ENCODE measurements at places on chromosomes 3 and 15. TPM values are rescaled to one million over a fixed set of nuclear protein-coding genes. Genes with fewer than 3 reads are reported as not detected.

GRCh38 chr3:13850161-13850945 lies 29.5 kb downstream of the WNT7A start:
- no peaks in the 10 kb centered on the region for H3K4me1 ChIP-seq
- no peaks in the 10 kb centered on the region for H3K36me3 ChIP-seq

GRCh38 chr3:73510334-73510733 lies 114.4 kb downstream of the PDZRN3 start:
- no peaks in the 10 kb centered on the region for H3K36me3 ChIP-seq
- H3K4me3 ChIP-seq: no peak overlapping the region
- H3K4me1 ChIP-seq: peaks cover 8% of the 10 kb centered on the region
- DNase-seq: no peak
- no peaks in the 10 kb centered on the region for H3K27me3 ChIP-seq

- no peak overlapping the region for H3K27ac ChIP-seq
- H3K4me1 ChIP-seq: peaks cover 3% of the 10 kb centered on the region
- H3K27me3 ChIP-seq: no peaks in the 10 kb centered on the region
- DNase-seq: no peak
- H3K4me3 ChIP-seq: no peak overlapping the region
Measured at GRCh38 chr3:133765256-133765655, 19.1 kb downstream of the TF start.

DNA sequence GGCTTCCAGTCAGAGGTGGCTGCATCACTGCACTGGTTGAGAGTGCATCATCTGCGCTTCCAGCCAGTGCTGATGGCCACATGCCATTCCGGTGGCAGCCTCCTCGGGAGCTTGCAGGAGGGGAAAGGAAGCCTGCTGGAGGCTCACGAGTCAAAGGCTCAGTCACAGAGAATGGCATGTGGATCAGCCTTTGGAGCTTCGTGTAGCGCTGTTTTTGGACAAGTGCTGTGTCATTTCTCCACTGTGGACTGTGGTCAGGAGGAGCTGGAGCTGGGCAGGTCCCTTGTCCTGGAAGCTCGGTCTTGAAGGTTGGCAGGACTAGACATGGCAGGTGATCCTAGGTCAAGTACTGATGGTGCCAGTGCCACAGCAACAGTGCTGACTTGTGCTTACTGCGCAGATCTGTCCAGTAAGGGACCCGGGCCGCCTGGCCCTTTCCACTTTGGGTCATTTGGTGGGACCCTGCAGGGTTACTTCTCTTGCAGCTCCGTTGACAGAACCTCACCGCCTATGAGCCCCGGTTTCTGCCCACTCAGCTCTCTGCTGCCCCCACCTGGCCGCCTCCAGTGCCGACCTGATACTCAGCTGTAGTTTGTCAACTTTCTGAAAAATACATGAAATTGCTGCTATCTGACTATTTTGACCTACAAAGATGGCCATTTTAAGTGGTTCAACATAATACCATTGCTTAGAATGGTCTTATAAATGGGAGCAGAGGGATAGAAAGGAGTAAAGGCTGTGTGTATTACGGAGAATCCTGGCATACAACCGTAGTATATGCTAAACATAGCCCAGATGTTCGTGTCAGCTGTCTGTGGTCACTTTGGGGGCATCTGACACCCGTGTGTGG lies 27.6 kb upstream of the TRPM1 start:
- H3K27me3 ChIP-seq: no peaks in the 10 kb centered on the region
- H3K4me1 ChIP-seq: peaks cover 18% of the 10 kb centered on the region
- peak; percentile 90 for DNase-seq
- no peak overlapping the region for H3K27ac ChIP-seq
- no peak overlapping the region for H3K4me3 ChIP-seq
- H3K36me3 ChIP-seq: no peaks in the 10 kb centered on the region

DNA sequence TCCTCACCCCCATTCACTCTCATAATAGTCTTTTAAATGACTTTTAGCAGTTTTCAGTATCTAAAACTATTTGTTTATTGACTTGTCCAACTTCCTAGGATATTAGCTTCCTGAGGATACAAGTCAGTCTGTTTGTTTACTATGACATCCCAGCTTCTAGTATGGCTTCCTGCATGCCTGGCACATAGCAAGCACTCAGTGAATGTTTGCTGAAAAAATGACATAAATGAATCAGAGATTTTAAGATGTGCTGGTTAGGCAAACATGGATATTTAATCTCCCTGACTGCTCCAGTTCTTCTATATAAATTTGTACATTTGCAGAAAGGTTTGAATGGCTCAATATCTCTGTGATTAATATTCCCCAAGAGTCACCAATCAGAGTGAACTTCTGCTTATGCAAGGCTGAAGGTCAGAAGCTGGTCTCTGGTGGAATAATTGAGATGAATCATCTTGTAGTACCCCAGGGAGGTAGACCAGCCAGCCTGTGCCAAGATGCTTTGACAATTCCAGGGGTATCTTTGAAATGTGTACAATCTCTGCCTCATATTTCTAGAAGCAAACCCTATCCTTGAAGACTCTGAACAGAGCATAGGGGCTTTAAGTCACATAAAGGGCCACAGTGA lies 219.0 kb upstream of the LMCD1 start:
- no peaks in the 10 kb centered on the region for H3K36me3 ChIP-seq
- no peaks in the 10 kb centered on the region for H3K4me1 ChIP-seq
- DNase-seq: no peak

- no peak for DNase-seq
- H3K4me1 ChIP-seq: no peaks in the 10 kb centered on the region
- no peak overlapping the region for H3K27ac ChIP-seq
- no peaks in the 10 kb centered on the region for H3K36me3 ChIP-seq
- no peak overlapping the region for H3K4me3 ChIP-seq
- H3K27me3 ChIP-seq: no peaks in the 10 kb centered on the region
Measured at GRCh38 chr3:127666676-127667075, 6.1 kb upstream of the ABTB1 start.

GOLGA6D gene
- total RNA-seq: 0.08 TPM

TM2D3 gene
- total RNA-seq: 32.6 TPM

SCN11A gene
- 0.08 TPM for total RNA-seq

- no peaks in the 10 kb centered on the region for H3K27me3 ChIP-seq
- no peak for DNase-seq
- H3K27ac ChIP-seq: no peak overlapping the region
- no peaks in the 10 kb centered on the region for H3K36me3 ChIP-seq
Measured at GRCh38 chr3:194313560-194314387, 37.4 kb downstream of the CPN2 start.

RTP3 gene
- 35.1 TPM for total RNA-seq

DNA sequence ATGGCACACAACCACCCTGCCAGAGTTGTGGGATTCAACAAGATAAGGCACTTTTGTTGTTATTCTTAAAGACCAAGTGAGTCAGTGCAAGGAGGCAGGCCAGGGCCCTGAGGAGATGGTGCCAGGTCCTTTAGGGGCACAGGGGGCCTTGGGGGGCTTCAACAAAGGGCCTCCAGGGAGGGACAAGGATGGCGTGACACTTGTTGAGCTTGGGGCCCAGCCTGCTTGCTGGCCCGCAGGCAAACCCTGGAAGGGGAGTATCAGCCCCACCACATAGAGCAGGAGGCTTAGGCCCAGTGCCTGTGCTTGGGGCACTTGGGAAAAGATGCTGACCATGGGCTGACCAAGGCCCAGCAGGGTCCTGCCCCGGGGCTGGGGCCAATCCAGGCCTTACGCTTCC lies 5.5 kb downstream of the IQSEC1 start:
- H3K27ac ChIP-seq: no peak overlapping the region
- no peaks in the 10 kb centered on the region for H3K36me3 ChIP-seq
- H3K4me1 ChIP-seq: no peaks in the 10 kb centered on the region
- H3K4me3 ChIP-seq: no peak overlapping the region
- DNase-seq: no peak
- no peaks in the 10 kb centered on the region for H3K27me3 ChIP-seq

GRK7 gene
- total RNA-seq: 0.08 TPM

GATM gene
- 1,079 TPM for total RNA-seq

- H3K27me3 ChIP-seq: no peaks in the 10 kb centered on the region
- peaks cover 13% of the 10 kb centered on the region for H3K4me1 ChIP-seq
- DNase-seq: no peak
- H3K36me3 ChIP-seq: no peaks in the 10 kb centered on the region
Measured at GRCh38 chr3:126300001-126300760, 57.0 kb downstream of the KLF15 start.

FGD5 gene
- total RNA-seq: 6.3 TPM

DNA sequence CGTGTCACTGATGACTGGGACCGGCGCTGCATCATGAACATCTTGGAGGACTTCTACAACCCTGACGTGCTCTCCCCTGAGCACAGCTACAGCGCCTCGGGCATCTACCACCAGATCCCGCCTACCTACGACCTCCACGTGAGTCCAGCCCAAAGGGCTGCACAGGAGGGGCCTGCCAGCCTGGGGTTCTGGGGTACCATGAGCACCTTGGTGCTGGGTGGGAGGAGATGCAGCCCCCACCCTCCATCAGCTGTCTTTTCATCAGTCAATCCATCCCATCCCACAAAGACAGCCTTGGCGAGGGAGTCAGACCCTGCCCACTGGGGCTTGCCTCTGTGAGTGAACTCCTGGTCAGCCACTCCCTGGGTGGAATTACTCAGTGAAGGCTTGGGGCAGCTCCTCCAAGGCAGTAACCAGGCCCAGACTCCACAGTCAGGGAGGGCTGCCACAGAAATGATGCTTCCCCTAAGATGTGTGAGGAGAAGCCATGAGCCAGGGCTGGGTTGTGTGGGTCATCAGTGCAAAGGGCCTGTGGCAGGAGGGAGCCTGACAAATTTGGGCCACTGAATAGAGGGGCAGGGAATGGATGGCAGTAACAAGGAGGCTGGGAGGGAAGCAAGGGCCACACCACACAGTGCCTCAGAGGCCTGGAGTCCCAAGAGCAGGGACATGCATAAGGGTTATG lies 47.9 kb downstream of the SEMA3G start:
- no peak for DNase-seq
- H3K4me3 ChIP-seq: no peak overlapping the region
- H3K27ac ChIP-seq: no peak overlapping the region
- H3K4me1 ChIP-seq: no peaks in the 10 kb centered on the region
- peaks cover 73% of the 10 kb centered on the region for H3K36me3 ChIP-seq
- H3K27me3 ChIP-seq: no peaks in the 10 kb centered on the region

- no peak overlapping the region for H3K4me3 ChIP-seq
- no peaks in the 10 kb centered on the region for H3K4me1 ChIP-seq
- no peak for DNase-seq
- H3K27me3 ChIP-seq: no peaks in the 10 kb centered on the region
- no peaks in the 10 kb centered on the region for H3K36me3 ChIP-seq
Measured at GRCh38 chr3:168511428-168512014, 415.8 kb upstream of the GOLIM4 start.
